ENCODE measurements at places on chromosomes 2 and 18. TPM values are rescaled to one million over a fixed set of nuclear protein-coding genes. Genes with fewer than 3 reads are reported as not detected.
A peak's percentile ranks its signal among the peaks of the same experiment; 100 is the strongest.

The LYG2 gene
- not detected for total RNA-seq

- H3K27ac ChIP-seq = no peak overlapping the region
- H3K4me3 ChIP-seq = no peak overlapping the region
- H3K36me3 ChIP-seq = no peaks in the 10 kb centered on the region
These were observed 26.5 kb downstream of the ZAP70 start for GRCh38 chr2:97739893-97740245.

- no peak overlapping the region for H3K27ac ChIP-seq
- no peaks in the 10 kb centered on the region for H3K4me1 ChIP-seq
- H3K36me3 ChIP-seq = no peaks in the 10 kb centered on the region
- peak; percentile 85 for DNase-seq
- no peak overlapping the region for H3K4me3 ChIP-seq
- H3K27me3 ChIP-seq = no peaks in the 10 kb centered on the region
These were observed 42.9 kb upstream of the TUBA3E start for GRCh38 chr2:130241041-130241707.

DNA sequence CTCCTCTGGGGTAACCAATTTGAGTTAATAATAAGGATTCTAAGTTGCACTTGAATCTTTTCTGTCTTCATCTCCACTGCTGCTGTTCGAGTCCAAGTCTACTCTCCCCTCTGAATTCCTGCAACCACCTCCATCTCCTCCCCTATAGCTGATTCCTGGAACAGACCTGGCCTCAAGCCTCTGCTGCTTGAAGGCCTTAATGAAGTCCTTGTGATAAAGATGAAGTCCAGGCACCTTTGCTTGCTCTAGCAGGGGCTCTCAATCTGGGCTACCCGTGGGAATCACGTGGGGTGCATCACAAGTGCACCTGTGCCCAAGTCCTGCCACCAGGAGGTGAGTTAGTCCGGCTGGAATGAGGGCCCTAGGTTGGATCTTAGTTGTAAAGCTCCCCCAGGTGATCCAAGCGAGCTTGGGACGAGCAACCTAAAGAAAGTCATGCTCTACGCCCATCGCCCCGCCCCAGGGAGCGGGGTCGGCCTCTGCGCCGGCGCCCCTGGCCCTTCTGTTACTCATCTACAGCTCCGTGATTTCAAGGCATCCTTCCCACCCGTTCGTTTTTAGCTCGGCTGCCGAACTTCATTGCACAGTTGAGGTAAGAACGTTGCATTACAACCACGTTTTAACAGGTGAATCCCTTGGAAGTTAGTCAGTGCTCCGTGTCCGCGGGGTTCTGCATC lies 905 bp upstream of the IAH1 start:
- no peaks in the 10 kb centered on the region for H3K36me3 ChIP-seq
- peaks cover 6% of the 10 kb centered on the region for H3K4me1 ChIP-seq
- peak; percentile 68 for DNase-seq
- H3K27ac ChIP-seq = peak overlapping the region; percentile 77
- H3K27me3 ChIP-seq = no peaks in the 10 kb centered on the region
- H3K4me3 ChIP-seq = peak overlapping the region; percentile 74

DNA sequence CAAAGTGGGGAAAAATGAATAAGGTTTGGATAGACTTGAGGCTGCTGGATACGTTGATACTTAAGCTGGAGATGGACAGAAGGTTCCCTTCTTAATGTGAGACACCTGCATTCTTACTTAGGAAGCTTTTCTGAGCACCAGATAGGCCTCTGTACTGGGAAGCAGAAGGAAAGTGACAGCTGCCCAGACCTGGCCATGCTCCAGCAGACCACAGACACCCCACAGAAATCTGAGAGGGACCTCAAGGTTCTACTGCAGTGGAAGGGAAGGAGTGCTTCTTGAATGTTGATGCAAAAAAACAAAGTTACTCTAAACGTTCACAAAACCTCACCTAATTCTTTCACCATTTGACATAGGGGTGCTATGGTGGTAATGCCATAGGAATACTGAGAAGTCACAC lies 642.1 kb upstream of the ID2 start:
- H3K36me3 ChIP-seq = no peaks in the 10 kb centered on the region
- no peaks in the 10 kb centered on the region for H3K27me3 ChIP-seq

GRCh38 chr2:157283468-157283867 lies 26.0 kb downstream of the GALNT5 start:
- no peak overlapping the region for H3K4me3 ChIP-seq
- no peaks in the 10 kb centered on the region for H3K4me1 ChIP-seq
- H3K27me3 ChIP-seq = no peaks in the 10 kb centered on the region
- no peaks in the 10 kb centered on the region for H3K36me3 ChIP-seq
- H3K27ac ChIP-seq = no peak overlapping the region
- DNase-seq = no peak

DNA sequence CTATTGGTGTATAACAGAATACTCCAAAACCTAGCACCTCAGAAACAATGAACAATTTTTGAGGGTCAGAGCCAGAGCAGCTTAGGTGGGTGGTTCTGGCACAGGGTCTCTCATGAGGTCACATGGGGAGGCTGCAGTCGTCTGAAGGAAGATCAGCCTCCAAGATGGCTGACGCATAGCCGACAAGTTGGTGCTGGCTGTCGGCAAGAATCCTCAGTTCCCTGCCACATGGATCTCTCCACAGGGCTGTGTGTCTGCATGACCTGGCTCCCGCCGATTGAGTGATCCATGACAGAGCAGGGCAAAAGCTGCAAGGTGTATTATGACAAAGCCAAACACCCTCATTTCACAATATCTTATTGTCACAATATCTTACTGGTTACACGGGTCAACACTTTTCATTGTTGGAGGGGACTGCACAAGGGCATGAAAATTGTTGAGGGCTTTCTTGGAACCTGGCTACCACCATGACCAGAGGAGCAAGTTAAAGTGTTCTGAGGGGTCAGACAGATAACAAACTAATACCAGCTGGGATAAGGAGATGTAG lies 4.2 kb downstream of the MYL12B start:
- no peaks in the 10 kb centered on the region for H3K36me3 ChIP-seq
- H3K27ac ChIP-seq = no peak overlapping the region
- H3K4me3 ChIP-seq = peak overlapping the region; percentile 94
- H3K27me3 ChIP-seq = no peaks in the 10 kb centered on the region

DNA sequence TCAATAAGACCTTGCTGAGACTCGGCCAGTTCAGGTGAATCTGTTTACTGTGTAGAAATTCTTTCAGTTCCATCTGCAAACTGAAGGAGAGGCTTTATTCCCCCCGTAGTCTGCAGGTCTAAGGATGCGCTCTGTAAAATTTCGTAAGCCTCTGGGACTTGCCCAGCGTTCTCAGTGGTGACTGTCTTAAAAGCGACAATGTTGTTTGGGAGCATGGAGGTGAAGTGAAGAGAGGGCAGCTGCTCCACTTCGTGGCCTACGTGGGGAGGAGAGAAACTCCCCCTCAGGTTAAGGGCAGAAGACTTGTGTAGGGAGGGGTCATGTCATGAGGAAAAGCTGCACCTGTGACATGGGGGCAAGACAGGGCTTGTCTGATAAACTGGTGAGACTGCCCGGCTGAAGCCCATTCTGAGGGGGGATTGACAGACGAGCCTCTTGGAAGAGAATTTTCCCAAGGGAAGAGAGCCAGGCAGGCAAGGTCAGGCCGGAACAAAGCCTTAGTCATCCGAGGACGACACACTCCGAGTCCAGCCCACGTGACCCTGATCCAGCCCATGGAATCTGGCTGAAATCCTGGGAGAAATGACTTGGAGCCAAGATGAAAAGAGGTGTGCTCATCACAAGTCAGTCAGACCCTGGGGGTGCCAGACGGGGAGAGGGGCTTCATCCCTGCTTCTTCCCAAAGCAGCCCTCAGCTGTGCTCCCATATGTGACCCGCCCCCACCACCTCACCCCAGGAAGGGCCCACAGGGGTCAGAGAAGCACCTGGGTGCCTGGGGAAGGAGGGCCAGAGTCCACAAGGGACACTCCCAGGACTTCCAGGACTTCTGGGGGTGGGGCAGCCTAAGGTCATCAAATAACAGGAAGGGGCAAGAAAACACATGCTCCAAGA lies 88.5 kb upstream of the SH3BP4 start:
- no peaks in the 10 kb centered on the region for H3K27me3 ChIP-seq
- DNase-seq = no peak
- no peaks in the 10 kb centered on the region for H3K4me1 ChIP-seq

GRCh38 chr2:19319064-19319463 lies 39.4 kb downstream of the OSR1 start:
- no peaks in the 10 kb centered on the region for H3K27me3 ChIP-seq
- no peaks in the 10 kb centered on the region for H3K4me1 ChIP-seq
- DNase-seq = no peak
- no peak overlapping the region for H3K27ac ChIP-seq
- no peak overlapping the region for H3K4me3 ChIP-seq

The CHMP3 gene
- total RNA-seq = 117 TPM

DNA sequence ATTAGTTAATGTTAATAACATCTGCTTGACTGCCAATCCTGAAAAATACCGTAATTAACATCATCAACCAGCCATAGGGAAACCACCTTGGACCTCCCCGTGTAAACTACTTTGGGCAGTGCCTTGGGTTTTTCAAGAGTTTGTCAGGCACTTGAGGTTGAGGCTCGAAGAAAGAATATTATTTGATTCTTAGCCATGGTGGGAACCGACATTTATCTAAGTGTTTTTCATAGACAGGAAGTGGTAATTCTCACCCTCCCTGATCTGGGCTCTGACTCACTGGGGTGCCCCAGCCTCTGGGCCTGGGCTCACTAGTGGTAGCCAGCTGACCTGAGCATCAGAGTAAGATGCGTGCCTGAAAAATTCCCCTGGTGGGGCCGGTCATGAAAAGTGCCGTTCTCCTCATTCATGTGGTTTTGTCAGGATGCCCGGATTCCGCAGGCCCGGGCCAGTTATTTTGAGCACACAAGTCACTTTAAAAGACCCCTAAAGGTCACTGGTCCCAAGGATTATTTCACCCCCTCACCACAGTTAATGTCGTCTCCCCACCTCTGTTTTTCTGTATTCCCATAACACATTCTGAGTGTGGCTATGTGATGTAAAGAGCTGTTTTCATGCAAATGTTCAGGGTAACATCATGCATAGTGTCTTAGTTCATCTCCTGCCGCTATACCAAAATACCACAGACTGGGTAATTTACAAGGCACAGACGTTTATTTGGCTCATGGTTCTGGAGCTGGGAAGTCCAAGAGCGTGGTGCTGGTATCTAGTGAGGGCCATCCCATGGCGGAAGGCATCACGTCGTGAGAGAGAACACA lies 21.6 kb upstream of the SPATA3 start:
- no peaks in the 10 kb centered on the region for H3K27me3 ChIP-seq
- DNase-seq = peak; percentile 55
- H3K4me1 ChIP-seq = no peaks in the 10 kb centered on the region
- H3K4me3 ChIP-seq = no peak overlapping the region

The KCNJ13 gene
- 390 TPM for total RNA-seq

- no peaks in the 10 kb centered on the region for H3K27me3 ChIP-seq
- H3K36me3 ChIP-seq = no peaks in the 10 kb centered on the region
- no peaks in the 10 kb centered on the region for H3K4me1 ChIP-seq
- no peak overlapping the region for H3K27ac ChIP-seq
- H3K4me3 ChIP-seq = no peak overlapping the region
These were observed 157.1 kb downstream of the BAZ2B start for GRCh38 chr2:159459279-159459678.

GRCh38 chr2:128832946-128833663 lies 514.4 kb upstream of the HS6ST1 start:
- no peaks in the 10 kb centered on the region for H3K27me3 ChIP-seq
- H3K36me3 ChIP-seq = no peaks in the 10 kb centered on the region
- no peak overlapping the region for H3K4me3 ChIP-seq
- no peak overlapping the region for H3K27ac ChIP-seq
- no peak for DNase-seq

The MALL gene
- total RNA-seq = 814 TPM

- no peak overlapping the region for H3K27ac ChIP-seq
- no peak for DNase-seq
- no peaks in the 10 kb centered on the region for H3K27me3 ChIP-seq
- H3K4me3 ChIP-seq = no peak overlapping the region
- no peaks in the 10 kb centered on the region for H3K4me1 ChIP-seq
These were observed 304.6 kb upstream of the LYPD1 start for GRCh38 chr2:132974467-132975095.

GRCh38 chr2:219437690-219438206 lies 3.1 kb downstream of the SPEG start:
- H3K4me3 ChIP-seq = no peak overlapping the region
- no peaks in the 10 kb centered on the region for H3K36me3 ChIP-seq
- no peaks in the 10 kb centered on the region for H3K27me3 ChIP-seq
- DNase-seq = no peak

DNA sequence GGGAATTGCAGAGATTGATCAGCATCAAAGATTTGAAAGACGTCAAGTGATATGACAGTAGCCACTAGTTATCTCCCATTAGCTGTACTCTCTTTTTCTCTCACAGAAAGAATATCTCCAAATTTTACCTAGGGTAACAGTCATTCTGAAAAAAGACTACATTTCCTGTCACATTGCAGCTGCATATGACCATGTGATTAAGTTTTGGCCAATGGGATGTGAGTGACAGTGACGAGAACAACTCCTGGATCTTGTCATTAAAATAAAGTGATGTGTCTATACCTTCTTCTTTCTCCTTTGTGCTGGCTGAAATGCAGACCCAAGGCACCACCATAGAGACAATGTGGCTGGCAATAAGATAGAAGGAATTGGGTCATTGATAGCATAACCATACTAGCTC lies 10.5 kb upstream of the NEUROD1 start:
- no peak for DNase-seq
- no peaks in the 10 kb centered on the region for H3K4me1 ChIP-seq

The DCC gene
- not detected for total RNA-seq

- no peaks in the 10 kb centered on the region for H3K36me3 ChIP-seq
- no peaks in the 10 kb centered on the region for H3K4me1 ChIP-seq
- H3K4me3 ChIP-seq = no peak overlapping the region
- no peaks in the 10 kb centered on the region for H3K27me3 ChIP-seq
These were observed 152.2 kb upstream of the VRK2 start for GRCh38 chr2:57894381-57894780.

DNA sequence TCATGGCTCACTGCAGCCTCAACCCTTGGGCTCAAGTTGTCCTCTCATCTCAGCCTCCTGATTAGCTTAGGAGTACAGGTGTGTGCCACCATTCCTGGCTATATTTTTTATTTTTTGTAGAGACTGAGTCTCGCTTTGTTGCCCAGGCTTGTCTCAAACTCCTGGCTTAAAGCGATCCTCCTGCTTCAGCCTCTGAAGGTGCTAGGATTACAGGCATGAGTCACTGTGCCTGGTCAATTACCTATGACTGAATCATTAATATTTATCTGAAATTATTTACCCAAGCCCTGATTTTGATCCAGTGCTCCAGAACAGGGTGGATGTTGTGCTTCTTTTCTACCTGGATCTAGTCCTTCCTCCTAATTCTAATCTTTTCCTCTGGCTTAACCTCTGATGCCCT lies 87.8 kb downstream of the MAP2 start:
- no peaks in the 10 kb centered on the region for H3K27me3 ChIP-seq
- DNase-seq = no peak
- no peaks in the 10 kb centered on the region for H3K4me1 ChIP-seq
- H3K4me3 ChIP-seq = no peak overlapping the region
- H3K36me3 ChIP-seq = no peaks in the 10 kb centered on the region
- no peak overlapping the region for H3K27ac ChIP-seq

Measured in Peyer's patch (tissue), 4 donors.